ENCODE measurements at places on chromosomes 7 and 10. TPM values are rescaled to one million over a fixed set of nuclear protein-coding genes. Genes with fewer than 3 reads are reported as not detected.

The ANKRD30A gene
- not detected for total RNA-seq

GRCh38 chr7:24299192-24299591 is 15.2 kb downstream of the NPY start:
- H3K27me3 ChIP-seq = peaks cover 3% of the 10 kb centered on the region
- no peaks in the 10 kb centered on the region for H3K36me3 ChIP-seq
- H3K4me1 ChIP-seq = no peaks in the 10 kb centered on the region
- no peak for DNase-seq
- H3K27ac ChIP-seq = no peak overlapping the region

GRCh38 chr7:77542409-77542808 is 5.3 kb downstream of the PTPN12 start:
- no peak overlapping the region for H3K4me3 ChIP-seq
- DNase-seq = no peak
- H3K36me3 ChIP-seq = peaks cover 13% of the 10 kb centered on the region
- H3K27ac ChIP-seq = no peak overlapping the region
- peaks cover 4% of the 10 kb centered on the region for H3K27me3 ChIP-seq
- peaks cover 49% of the 10 kb centered on the region for H3K4me1 ChIP-seq

DNA sequence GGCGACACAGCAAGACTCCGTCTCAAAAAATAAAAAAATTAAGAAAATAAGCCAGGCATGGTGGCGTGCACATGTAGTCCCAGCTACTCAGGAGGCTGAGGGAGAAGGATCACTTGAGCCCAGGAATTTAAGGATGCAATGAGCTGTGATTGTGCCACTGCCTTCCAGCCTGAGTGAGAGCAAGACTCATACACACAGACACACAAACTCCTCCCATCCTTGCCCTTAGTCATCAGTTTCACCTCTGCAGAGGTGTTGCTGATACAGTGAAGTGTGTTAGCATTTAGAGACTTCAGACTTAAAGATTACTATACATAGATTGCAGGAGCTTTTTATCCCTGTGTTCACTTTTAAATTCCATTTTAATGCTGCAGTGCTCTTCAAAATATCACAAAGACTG is 5.5 kb upstream of the H2AZ2 start:
- peaks cover 14% of the 10 kb centered on the region for H3K4me1 ChIP-seq
- H3K27me3 ChIP-seq = no peaks in the 10 kb centered on the region
- no peak overlapping the region for H3K27ac ChIP-seq

The TAS2R60 gene
- total RNA-seq = not detected

GRCh38 chr10:31708474-31708873 is 220.2 kb downstream of the ARHGAP12 start:
- H3K4me3 ChIP-seq = peak overlapping the region; percentile 71
- H3K4me1 ChIP-seq = peaks cover 52% of the 10 kb centered on the region
- no peak for DNase-seq
- peaks cover 34% of the 10 kb centered on the region for H3K36me3 ChIP-seq

The GDF2 gene
- not detected for total RNA-seq

GRCh38 chr10:74058071-74058470 is 60.2 kb downstream of the VCL start:
- H3K36me3 ChIP-seq = peaks cover 6% of the 10 kb centered on the region
- H3K27me3 ChIP-seq = no peaks in the 10 kb centered on the region
- DNase-seq = no peak
- H3K4me3 ChIP-seq = no peak overlapping the region
- no peaks in the 10 kb centered on the region for H3K4me1 ChIP-seq
- no peak overlapping the region for H3K27ac ChIP-seq

The CRYGN gene
- 0.32 TPM for total RNA-seq

The GIMAP5 gene
- not detected for total RNA-seq

GRCh38 chr7:40058026-40058425 is 76.4 kb downstream of the MPLKIP start:
- no peaks in the 10 kb centered on the region for H3K27me3 ChIP-seq
- DNase-seq = no peak
- H3K4me3 ChIP-seq = no peak overlapping the region
- H3K4me1 ChIP-seq = peaks cover 9% of the 10 kb centered on the region
- peaks cover 3% of the 10 kb centered on the region for H3K36me3 ChIP-seq

The FBXL13 gene
- total RNA-seq = 2.1 TPM

- DNase-seq = no peak
- H3K4me1 ChIP-seq = peaks cover 59% of the 10 kb centered on the region
- no peak overlapping the region for H3K4me3 ChIP-seq
- H3K27ac ChIP-seq = no peak overlapping the region
- no peaks in the 10 kb centered on the region for H3K27me3 ChIP-seq
Observed at GRCh38 chr10:88236121-88236743, 346.9 kb downstream of the RNLS start.

The CPEB3 gene
- 1.4 TPM for total RNA-seq

- no peak for DNase-seq
- no peak overlapping the region for H3K4me3 ChIP-seq
- no peaks in the 10 kb centered on the region for H3K4me1 ChIP-seq
Observed at GRCh38 chr10:120262857-120263547, 194.0 kb upstream of the PLPP4 start.

DNA sequence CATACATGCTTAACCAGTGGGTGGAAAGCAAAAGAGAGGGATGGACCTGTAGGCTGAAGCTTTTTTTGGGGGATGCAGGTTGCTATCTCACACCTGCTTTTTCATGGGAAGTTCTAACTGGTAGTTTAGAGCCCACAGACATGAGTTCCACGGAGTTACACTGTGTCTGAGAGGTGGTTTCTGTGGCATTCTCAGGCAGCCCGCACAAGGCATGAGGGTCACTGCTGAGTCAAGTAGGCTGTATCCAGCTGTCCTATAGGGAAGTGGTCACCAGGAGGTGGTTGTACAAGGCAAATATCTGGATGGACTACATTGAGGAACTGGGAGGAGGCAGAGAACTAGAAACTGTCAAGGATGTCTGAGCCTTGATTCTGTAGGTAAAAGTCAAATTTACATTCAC is 351.0 kb upstream of the POM121L12 start:
- no peaks in the 10 kb centered on the region for H3K27me3 ChIP-seq
- no peak overlapping the region for H3K4me3 ChIP-seq
- H3K27ac ChIP-seq = no peak overlapping the region
- H3K36me3 ChIP-seq = no peaks in the 10 kb centered on the region

GRCh38 chr7:631964-632830 is 94.3 kb upstream of the DNAAF5 start:
- DNase-seq = no peak
- no peaks in the 10 kb centered on the region for H3K4me1 ChIP-seq
- no peak overlapping the region for H3K4me3 ChIP-seq
- no peak overlapping the region for H3K27ac ChIP-seq
- H3K36me3 ChIP-seq = no peaks in the 10 kb centered on the region
- H3K27me3 ChIP-seq = no peaks in the 10 kb centered on the region

DNA sequence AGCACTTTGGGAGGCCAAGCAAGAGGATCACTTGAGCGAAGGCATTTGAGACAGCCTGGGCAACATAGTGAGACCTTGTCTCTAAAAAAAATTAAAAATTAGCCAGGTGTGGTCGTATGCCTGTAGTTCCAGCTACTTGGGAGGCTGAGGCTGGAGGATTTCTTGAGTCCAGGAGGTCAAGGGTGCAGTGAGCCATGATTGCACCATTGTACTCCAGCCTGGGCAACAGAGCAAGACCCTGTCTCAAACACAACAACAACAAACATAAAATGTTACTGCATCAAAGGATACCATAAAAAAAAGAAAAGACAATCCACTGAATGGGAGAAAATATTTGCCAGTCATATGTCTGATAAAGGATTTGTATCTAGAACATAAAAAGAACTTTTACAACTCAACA is 60.5 kb downstream of the TACR2 start:
- DNase-seq = no peak
- H3K27ac ChIP-seq = no peak overlapping the region
- H3K4me1 ChIP-seq = peaks cover 17% of the 10 kb centered on the region
- no peak overlapping the region for H3K4me3 ChIP-seq
- H3K36me3 ChIP-seq = no peaks in the 10 kb centered on the region

The PFKP gene
- 18.9 TPM for total RNA-seq

- H3K4me3 ChIP-seq = no peak overlapping the region
- peaks cover 5% of the 10 kb centered on the region for H3K4me1 ChIP-seq
- no peak overlapping the region for H3K27ac ChIP-seq
- no peaks in the 10 kb centered on the region for H3K36me3 ChIP-seq
- no peak for DNase-seq
Observed at GRCh38 chr7:1665549-1666316, 4.3 kb upstream of the ELFN1 start.

The GRM3 gene
- 3.4 TPM for total RNA-seq

GRCh38 chr7:102892631-102893278 is 20.0 kb upstream of the LRRC17 start:
- no peak for DNase-seq
- H3K36me3 ChIP-seq = no peaks in the 10 kb centered on the region
- H3K4me1 ChIP-seq = no peaks in the 10 kb centered on the region

- no peak overlapping the region for H3K4me3 ChIP-seq
- H3K36me3 ChIP-seq = no peaks in the 10 kb centered on the region
- H3K27ac ChIP-seq = no peak overlapping the region
Observed at GRCh38 chr10:63866075-63866746, 345.0 kb downstream of the REEP3 start.

All from neural crest cell (in vitro differentiated cells).